ENCODE measurements at places on chromosomes 7 and 10.

DNA sequence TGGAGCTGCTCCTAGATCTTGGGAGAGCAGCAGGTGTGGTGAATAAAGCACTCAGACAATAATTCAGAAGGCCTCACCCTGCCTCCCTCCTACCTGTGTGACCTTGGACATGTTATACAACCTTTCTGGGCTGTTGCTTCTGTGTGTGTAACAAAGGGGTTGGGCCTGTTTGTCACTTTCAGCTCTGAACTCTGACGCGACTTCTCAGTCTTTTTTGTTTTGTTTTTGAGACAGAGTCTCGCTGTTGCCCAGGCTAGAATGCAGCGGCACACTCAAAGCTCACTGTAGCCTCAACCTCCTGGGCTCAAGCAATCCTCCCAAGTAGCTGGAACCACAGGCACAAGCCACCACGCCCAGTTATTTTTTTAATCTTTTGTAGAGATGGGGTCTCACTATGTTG is 89.3 kb downstream of the DNMBP start:
- no peak for DNase-seq

- DNase-seq: no peak
Observed at GRCh38 chr10:5453749-5454489, 41.6 kb downstream of the NET1 start.

- no peak for DNase-seq
Observed at GRCh38 chr7:7562736-7563135, 3.9 kb upstream of the MIOS start.

DNA sequence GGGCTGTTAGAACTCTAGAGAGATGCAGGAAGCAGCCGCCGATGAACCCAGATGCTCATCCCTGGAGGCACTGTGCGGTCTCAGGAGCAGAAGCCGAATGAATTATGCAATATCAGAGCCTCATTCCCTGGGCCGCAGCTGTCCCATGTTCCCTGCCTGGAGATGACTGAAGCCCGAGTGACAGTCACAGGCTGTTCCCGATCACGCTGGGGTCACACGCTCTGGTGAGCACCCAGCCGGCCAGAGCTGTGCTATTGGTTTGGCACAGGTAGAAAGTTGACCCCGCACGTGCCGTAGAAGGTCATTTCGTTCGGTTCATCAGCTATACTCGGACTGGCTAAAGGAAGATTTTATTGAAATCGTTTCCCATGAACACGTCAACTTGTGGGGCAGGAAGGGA is 140.5 kb upstream of the SH2B2 start:
- DNase-seq: no peak

GRCh38 chr10:63115732-63116383 is 17.3 kb upstream of the NRBF2 start:
- DNase-seq: no peak

DNA sequence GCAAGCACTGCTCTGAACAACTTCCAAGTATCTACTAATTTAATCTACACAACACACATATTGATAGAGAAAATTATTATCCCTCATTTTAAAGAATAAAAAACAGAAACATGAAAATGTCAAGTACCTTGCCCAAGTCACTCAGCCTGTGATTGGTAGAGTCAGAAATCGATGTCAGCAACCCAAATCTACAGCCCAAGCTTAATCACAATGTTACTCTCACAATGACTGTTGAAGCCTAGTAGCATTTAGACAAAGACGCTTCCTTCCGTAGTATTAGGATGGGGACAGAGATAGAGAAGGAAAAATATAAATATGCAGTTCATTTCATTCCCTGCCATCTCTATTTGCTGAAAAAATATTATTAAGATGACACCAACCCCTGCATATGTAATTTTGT is 242.5 kb downstream of the ELMO1 start:
- no peak for DNase-seq

DNA sequence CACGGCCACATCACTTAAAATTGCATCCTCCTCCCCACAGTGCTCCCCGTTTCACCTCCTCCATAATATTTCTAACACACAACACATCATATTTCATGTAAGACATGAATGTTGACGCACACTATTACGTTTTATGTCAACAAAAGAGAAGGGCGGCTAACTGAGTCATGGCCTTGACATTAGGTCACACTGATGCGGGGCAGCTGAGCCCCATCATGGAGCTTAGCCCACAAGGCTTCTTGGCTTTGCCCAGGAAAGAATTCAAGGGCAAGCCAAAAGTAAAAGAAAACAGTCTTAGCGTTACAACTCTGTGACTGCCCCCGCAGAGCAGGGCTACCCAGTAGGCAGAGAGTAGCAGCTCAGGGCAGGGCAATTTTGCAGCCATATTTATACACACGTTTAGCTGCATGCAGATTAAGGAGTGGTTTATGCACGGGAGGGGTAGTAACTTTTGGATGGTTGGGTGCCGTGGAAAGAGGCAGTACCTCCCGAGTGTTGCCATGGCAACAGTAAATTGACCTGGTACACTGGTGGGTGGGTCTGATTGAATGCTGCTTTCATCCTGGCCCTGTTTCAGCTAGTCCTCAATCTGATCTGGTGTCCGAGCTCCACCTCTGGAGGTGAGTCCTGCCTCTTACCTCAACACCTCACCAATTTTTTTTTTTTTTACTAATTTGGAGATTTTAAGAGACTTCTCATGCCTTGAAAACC is 156.2 kb upstream of the FRMD4A start:
- no peak for DNase-seq
